Chondrocyte (in vitro differentiated cells): ENCODE measurements at places on chromosomes 12 and 14. TPM values are rescaled to one million over a fixed set of nuclear protein-coding genes. Genes with fewer than 3 reads are reported as not detected.

The A2ML1 gene
- total RNA-seq, result not detected in 3 replicates

- H3K27me3 ChIP-seq, result no peaks in the 10 kb centered on the region
- no peak overlapping the region for H3K4me3 ChIP-seq
- peaks cover 4% of the 10 kb centered on the region for H3K4me1 ChIP-seq
- H3K36me3 ChIP-seq, result no peaks in the 10 kb centered on the region
Measured at GRCh38 chr12:104964856-104965205, 6.7 kb upstream of the SLC41A2 start.

DNA sequence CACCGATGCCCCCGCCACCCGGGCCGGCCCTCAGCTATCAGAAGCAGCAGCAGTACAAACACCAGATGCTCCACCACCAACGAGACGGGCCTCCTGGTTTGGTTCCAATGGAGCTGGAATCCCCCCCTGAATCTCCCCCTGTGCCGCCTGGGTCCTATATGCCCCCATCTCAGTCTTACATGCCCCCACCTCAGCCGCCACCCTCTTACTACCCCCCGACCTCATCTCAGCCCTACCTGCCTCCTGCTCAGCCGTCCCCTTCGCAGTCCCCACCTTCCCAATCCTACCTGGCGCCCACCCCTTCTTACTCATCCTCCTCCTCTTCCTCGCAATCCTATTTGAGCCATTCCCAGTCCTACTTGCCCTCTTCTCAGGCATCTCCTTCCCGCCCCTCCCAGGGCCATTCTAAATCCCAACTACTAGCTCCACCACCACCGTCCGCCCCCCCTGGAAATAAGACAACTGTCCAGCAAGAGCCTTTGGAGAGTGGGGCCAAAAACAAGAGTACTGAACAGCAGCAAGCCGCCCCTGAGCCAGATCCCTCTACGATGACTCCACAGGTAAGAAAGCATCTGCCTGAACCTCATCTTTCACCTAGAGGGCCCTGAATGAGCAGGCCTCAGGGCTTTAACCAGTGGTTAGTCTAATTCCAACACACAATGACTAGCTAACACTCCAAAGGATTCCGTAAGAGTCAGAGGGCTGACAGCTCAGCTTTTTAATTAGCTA lies 851 bp downstream of the YLPM1 start:
- DNase-seq, result no peak
- peaks cover 58% of the 10 kb centered on the region for H3K4me1 ChIP-seq
- H3K4me3 ChIP-seq, result peak overlapping the region; percentile 85
- no peaks in the 10 kb centered on the region for H3K36me3 ChIP-seq

DNA sequence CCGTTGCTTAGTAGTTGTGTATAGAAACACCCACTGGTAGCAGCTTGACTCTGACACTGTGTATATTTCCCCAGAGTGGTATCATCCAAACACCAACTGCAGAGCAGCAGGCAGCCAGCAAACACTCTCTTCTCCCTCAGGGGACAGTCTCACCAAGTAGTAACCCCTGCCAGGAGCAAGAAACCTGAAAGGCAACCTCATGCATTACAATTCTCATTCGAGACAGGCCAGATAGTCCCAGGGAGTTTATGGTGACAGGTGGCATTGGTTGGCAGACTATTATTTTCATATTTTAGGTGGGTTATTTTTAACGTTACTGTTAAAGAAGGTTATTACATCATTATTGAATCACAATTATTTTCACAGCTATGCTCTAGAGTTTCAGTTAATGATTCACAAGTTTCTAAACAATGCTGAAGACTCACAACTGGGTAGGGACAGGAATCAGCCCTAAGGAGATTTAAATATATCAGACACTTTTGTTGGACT lies 222.8 kb downstream of the EGLN3 start:
- H3K4me1 ChIP-seq, result peaks cover 10% of the 10 kb centered on the region
- no peaks in the 10 kb centered on the region for H3K36me3 ChIP-seq
- DNase-seq, result no peak
- H3K27ac ChIP-seq, result no peak overlapping the region
- H3K27me3 ChIP-seq, result no peaks in the 10 kb centered on the region

DNA sequence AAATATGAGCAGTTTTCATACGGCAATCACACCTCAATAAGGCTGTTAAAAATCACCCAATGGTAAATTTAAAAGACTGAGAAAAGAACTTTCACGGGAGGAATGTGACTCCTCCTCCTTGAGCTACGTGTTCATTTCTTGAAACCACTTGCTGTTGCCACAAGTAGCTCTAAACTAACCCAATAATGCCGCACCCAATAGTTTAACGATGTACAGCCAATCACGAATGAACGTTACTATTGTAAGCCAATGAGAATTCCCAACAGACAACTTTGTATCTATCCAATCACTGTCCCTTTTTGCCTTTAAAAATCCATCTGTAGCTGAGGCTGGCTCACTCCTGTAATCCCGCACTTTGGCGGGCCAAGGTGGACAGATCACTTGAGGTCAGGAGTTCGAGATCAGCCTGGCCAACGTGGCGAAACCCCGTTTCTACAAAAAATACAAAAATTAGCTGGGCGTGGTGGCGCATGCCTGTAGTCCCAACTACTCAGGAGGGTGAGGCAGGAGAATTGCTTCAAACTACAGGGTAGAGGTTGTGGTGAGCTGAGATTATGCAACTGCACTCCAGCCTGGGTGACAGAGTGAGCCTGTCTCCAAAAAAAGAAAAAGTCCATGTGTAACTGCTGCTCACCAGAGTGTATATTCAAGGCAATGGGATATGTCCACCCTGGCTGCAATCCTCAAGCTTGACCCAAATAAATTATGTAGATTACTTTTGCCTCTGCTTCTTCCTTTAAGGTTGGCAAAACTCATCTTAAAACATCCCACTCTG lies 24.4 kb upstream of the BTBD6 start:
- no peak for DNase-seq
- no peak overlapping the region for H3K4me3 ChIP-seq
- peaks cover 11% of the 10 kb centered on the region for H3K36me3 ChIP-seq
- no peaks in the 10 kb centered on the region for H3K27me3 ChIP-seq

The RTL1 gene
- total RNA-seq, result 0.02 TPM in 1 of 3 replicates, not detected in the others

DNA sequence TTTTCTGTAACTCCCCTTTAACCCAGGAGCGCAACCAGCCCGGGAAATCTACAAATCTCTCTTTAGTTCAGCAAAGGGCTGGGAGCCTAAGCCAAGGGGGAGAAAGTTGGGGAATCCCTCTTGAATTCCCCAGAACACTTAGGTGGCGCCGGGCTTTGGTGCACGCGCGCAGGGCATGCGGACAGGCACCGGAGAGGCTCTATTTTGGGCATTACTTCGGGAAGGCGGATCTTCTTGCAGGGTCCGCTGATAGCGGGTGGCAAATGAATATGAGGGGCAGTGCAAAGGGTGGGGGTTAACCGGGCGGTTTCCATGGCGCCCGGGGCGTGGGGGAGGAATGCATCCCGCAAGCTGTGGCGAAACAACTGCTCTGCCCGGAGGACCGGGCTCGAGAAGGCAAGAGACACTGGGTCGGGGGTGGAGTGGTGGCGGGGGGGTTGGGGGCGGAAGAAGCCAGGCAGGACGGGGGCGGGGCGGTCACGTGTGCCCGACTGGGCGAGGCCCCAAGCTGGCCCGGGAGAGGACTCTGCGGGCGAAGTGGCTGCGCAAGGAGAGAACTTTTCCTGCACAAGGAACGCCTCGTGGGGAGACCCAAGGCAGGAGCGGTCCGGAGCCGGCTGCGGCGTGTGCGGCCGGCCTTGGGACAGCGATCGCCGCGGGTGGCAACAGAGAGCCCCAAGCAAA lies at the start of gene FLVCR2:
TSS of gene FLVCR2 (plus strand) at position 519 of the 684 bp plus-strand sequence. CDS start 353 bp downstream, outside the sequence.
- H3K36me3 ChIP-seq, result peaks cover 2% of the 10 kb centered on the region
- H3K27me3 ChIP-seq, result peaks cover 19% of the 10 kb centered on the region
- H3K4me3 ChIP-seq, result peak within 1 kb of the TSS; percentile 76

DNA sequence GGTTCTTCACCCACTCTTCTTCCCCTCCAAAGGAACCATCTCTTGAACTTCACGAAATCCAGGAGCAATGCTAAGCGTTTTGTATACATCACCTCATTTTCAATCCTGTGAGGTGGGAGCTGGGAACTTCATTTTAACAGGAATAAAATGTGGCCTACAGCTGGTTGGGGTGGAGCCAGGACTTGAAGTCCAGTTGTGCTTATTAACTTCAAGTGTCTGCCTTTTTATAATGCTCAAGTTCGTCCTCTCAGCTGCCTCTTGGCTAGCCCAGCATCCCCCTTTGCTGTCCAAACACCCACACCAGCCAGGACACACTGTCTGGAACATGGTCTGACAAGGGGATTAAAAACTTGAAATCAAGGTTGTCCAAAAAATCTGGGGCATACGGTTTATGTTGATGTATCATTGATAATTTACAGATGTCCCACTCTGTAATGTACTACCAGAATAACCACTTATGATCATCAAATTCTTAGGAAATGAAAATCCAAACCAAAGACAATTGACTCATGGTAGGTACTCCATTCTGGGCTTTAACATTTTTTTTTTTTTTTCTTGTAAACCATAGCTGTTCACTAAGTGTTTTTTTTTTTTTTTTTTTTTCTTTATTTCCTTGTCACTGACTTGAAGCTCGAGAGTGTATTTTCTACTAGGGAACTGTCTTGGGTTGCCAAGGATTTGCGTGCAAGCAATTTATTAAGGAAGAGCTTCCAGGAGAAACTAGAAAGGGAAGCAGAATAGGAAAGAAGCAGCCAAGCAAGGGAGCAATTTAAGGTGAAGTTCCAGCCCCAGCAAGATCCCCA lies 252.3 kb downstream of the EFCAB11 start:
- peaks cover 19% of the 10 kb centered on the region for H3K4me1 ChIP-seq
- H3K4me3 ChIP-seq, result peak overlapping the region; percentile 72
- peak overlapping the region; percentile 78 for H3K27ac ChIP-seq
- no peaks in the 10 kb centered on the region for H3K27me3 ChIP-seq

GRCh38 chr12:108193917-108194316 lies 64.8 kb downstream of the WSCD2 start:
- H3K4me1 ChIP-seq, result peaks cover 10% of the 10 kb centered on the region
- DNase-seq, result no peak
- no peak overlapping the region for H3K27ac ChIP-seq

- peaks cover 21% of the 10 kb centered on the region for H3K4me1 ChIP-seq
- H3K36me3 ChIP-seq, result no peaks in the 10 kb centered on the region
- H3K27me3 ChIP-seq, result no peaks in the 10 kb centered on the region
- no peak overlapping the region for H3K27ac ChIP-seq
- no peak for DNase-seq
Measured at GRCh38 chr12:5308216-5308615, 123.7 kb upstream of the NTF3 start.

DNA sequence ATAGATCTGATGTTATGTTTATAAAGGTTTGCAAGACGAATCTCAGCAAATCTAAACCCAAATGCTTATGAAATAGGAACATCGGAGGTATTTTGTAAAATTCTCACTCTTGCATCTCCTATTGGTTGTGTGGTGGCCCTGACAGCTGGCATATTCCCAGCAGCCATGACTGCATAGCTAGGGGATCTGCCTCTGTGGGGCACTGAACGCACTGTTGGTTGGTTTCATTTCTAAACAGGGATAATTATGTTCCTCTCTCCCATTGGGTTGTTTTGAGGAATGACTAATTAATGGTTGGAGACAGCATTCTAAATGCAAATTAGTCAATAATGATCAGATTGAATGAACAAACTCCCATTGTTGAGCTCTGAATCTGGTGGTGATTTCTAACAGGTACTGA lies 2.7 kb upstream of the BEST3 start:
- DNase-seq, result no peak
- H3K4me3 ChIP-seq, result no peak overlapping the region
- no peaks in the 10 kb centered on the region for H3K4me1 ChIP-seq
- H3K27ac ChIP-seq, result no peak overlapping the region

GRCh38 chr12:7319930-7320329 lies 16.1 kb downstream of the ACSM4 start:
- no peak overlapping the region for H3K4me3 ChIP-seq
- H3K36me3 ChIP-seq, result no peaks in the 10 kb centered on the region
- H3K27me3 ChIP-seq, result no peaks in the 10 kb centered on the region
- H3K4me1 ChIP-seq, result no peaks in the 10 kb centered on the region

The ACOT6 gene
- total RNA-seq, result not detected in 3 replicates

The ZC3H14 gene
- total RNA-seq, result 46.7 to 57.8 TPM (median 55.1 TPM) in 3 replicates

GRCh38 chr12:8996682-8997405 lies 7.5 kb downstream of the KLRG1 start:
- no peak overlapping the region for H3K4me3 ChIP-seq
- DNase-seq, result no peak
- H3K27me3 ChIP-seq, result no peaks in the 10 kb centered on the region

- H3K27me3 ChIP-seq, result no peaks in the 10 kb centered on the region
- H3K4me1 ChIP-seq, result peaks cover 13% of the 10 kb centered on the region
- H3K27ac ChIP-seq, result no peak overlapping the region
- H3K4me3 ChIP-seq, result no peak overlapping the region
- DNase-seq, result no peak
Measured at GRCh38 chr12:62750941-62751809, 183.8 kb downstream of the PPM1H start.

DNA sequence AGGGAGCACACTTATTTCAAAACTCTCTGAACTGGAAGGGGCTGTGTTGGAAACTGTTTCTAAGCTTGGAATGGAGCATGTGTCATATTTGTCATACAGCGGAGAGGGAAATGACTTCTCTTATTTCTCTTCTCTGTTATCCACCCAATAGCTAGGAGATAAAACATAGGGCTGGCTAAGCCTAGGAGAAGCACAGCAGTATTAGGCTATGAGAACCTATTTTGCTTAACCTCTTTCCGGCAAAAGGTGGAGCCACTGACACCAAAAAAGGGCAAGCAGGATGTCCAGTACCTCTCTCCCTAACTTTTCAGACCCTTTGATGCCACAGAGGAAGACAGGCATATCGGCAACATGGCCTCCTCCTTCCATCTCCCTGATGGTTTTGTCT lies 148.3 kb downstream of the CRADD start:
- no peak overlapping the region for H3K27ac ChIP-seq
- H3K36me3 ChIP-seq, result no peaks in the 10 kb centered on the region
- no peaks in the 10 kb centered on the region for H3K27me3 ChIP-seq
- DNase-seq, result no peak
- peaks cover 28% of the 10 kb centered on the region for H3K4me1 ChIP-seq

DNA sequence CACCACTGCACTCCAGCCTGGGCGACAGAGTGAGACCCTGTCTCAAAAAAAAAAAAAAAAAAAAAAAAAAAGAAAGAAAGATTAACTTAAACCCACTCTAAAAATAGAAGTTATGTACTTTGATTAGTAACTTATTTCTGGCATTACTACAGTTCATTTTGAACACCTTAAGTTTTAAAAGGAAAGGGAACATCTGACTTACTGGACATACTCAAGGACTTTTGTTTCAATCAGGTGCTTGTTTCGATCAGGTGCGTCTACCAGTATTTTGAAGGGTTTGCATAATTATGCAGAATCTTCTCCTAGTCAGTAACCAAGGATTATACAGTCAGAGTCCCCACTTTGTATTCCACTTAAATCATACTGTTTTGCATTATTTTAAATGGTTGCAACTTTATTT lies 105.6 kb downstream of the DERA start:
- H3K4me1 ChIP-seq, result peaks cover 22% of the 10 kb centered on the region
- peaks cover 13% of the 10 kb centered on the region for H3K36me3 ChIP-seq
- no peak overlapping the region for H3K4me3 ChIP-seq

DNA sequence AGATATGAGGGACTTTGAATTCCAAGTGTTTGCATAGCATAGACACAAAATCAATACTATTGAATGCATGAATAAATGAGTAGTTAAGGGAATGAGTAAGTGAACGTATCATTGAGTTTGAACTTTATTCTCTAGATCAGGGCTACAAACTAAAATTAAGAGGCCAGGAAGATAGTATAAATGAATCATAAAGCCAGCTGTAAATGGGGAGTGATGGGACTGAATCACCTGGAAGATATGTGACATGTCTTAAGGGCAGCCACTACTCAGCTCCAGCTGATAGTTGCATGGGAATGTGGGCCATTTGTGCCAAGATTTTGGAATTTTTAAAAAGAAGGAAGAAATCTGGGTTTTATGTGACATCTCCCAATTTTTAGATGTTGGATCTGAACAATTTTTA lies 229.9 kb downstream of the AKAP6 start:
- H3K27me3 ChIP-seq, result no peaks in the 10 kb centered on the region
- H3K36me3 ChIP-seq, result no peaks in the 10 kb centered on the region
- H3K4me1 ChIP-seq, result peaks cover 5% of the 10 kb centered on the region
- DNase-seq, result no peak
- no peak overlapping the region for H3K27ac ChIP-seq
